ENCODE measurements at places on chromosomes 5 and 9.

- no peak for DNase-seq
These were observed 126.9 kb downstream of the SPOCK1 start for GRCh38 chr5:137372016-137372772.

- no peak for DNase-seq
These were observed 10.7 kb downstream of the OR1L8 start for GRCh38 chr9:122572456-122572855.

GRCh38 chr5:14868771-14869170, 2.8 kb downstream of the ANKH start:
- DNase-seq: no peak

GRCh38 chr5:41954286-41954685, 29.2 kb downstream of the FBXO4 start:
- no peak for DNase-seq

DNA sequence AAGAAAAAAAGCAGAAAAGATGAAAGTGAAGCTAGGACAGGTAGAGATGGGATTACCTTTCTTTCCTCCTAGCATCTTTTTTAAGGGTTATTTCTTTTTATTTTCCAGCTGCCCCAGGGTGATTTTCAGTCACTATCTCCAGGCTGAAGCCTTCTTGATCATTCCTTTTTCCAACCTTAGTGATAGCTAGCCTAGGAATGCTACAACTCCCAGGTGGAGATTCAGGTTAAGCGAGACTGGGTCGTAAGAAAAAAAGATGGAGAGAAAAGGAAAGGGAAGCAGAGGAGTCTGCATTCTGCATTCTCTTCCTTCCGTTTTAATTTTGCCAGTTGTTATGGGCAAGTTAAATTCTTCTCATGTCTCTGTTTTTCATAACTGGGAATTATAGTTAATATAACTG, 36.7 kb upstream of the RIC1 start:
- DNase-seq: no peak

DNA sequence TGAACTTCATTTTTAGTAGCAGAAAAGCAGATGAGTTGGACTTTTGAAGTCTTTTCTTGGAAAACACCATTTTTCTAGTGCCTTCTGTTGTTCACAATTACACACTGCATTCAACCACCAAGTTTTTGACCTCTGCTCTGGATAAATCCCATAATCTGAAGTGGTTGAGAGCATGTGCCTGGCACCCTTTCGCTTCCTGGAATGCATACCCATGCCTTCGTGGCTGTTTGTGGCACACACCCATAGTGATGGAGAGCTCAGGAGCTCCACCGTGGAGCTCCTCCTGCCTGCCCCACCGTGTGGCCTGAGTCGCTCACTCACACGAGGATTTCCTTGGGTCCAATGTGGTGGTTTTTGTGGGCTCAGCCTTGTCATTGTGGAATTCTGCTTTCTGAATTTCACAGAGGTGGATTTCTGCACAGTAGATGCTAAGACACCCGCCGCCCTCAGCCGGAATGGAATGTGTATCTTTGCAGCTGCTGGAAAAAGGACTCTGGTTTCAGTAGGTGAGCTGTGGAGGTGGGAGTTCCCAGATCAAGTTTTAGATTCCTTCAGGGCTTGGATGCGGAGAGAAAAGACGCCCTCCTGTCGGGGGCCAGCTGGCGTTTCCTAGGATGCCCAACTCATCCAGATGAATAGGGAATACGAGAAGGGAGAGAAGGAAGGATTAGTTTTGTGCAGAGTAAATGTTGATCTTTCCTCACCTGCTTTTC, 500.4 kb downstream of the IRX1 start:
- no peak for DNase-seq

DNA sequence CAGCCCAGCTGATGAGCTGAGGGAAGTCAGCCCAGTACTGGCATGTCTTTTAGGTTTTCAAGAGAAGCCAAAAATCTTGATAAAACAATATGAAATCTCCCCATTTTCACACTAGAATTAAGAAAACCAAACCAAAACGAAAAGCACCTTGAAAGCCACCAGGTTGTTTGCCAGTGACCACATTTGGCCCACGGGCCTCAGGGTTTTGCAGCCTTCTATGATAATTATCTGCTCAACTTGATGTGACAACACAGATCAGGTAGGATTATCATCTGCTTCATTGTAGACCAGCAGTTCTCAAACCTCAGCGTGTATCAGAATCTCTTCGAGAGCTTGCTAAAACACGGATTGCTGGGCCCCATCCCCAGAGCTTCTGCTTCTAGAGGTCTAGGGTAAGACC, 101.4 kb downstream of the GALNT10 start:
- DNase-seq: no peak

GRCh38 chr9:133161547-133161950, 2.2 kb downstream of the GBGT1 start:
- no peak for DNase-seq

DNA sequence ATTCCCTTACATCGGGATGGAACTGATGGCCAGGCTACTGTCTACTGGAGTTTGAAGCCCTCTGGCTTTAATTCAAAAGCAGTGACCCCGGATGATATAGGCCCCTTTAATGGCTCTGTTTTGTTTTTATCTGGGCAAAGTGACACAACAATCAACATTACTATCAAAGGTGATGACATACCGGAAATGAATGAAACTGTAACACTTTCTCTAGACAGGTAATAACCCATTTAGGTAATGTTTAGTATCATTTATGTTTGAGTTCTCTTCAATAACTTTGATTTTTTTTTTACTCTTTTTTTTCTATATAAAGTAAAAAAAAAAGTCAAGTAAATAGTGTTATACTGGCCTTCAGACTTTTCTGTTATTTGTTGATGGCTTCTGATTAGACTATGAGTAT, 79.1 kb downstream of the ADGRV1 start:
- no peak for DNase-seq

DNA sequence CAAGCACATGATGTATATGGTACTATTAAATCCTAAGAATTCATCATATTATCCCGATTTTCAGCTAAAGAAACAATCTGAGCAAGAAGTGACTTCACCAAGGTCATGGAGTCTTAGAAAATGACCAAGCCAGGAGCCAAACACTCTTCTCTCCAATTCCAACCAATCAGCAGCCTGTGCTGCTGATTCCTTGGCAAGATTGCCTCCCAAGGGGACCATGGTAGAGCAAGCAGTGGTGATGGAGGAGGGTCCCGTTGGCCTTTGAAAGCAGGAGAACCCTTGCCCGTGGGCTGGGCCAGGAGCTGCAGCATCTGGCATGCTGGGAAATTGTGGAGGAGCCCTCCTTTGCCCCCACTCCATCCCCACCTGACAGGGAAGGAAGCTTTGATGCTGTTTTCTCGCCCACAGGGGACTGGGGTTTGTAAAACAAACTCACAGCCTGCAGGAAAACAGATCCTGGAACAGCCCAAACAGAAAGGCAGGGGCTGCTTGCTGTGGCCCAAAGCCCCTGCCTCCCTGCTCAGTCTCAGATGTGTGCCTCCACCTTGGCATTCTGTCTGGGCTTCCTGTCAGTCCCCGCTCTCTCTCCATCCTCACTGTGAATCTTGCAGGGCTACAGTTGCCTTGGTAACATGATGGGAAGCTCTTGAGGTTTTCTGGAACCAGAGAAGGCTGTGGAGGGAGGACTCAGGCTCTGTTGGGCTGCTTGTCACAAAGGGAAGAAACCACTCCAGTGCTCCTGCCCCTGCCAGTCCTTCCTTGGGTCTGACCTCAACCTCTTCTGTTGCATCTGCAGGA, 70.8 kb upstream of the HSPA9 start:
- DNase-seq: no peak

DNA sequence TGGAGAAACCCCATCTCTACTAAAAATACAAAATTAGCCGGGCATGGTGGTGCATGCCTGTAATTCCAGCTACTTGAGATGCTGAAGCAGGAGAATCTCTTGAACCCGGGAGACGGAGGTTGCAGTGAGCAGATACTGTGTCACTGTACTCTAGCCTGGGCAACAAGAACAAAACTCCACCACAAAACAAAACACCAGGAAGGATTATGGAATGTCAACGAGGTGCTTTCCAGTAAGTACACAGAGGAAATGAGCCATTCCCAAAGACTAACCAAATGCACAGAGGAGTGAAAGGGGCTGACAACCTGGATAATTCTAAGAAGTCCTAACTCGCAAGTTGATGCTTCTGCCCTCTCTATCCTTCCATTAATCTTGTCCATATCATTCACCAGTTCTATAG, 126.1 kb upstream of the RETREG1 start:
- no peak for DNase-seq

DNA sequence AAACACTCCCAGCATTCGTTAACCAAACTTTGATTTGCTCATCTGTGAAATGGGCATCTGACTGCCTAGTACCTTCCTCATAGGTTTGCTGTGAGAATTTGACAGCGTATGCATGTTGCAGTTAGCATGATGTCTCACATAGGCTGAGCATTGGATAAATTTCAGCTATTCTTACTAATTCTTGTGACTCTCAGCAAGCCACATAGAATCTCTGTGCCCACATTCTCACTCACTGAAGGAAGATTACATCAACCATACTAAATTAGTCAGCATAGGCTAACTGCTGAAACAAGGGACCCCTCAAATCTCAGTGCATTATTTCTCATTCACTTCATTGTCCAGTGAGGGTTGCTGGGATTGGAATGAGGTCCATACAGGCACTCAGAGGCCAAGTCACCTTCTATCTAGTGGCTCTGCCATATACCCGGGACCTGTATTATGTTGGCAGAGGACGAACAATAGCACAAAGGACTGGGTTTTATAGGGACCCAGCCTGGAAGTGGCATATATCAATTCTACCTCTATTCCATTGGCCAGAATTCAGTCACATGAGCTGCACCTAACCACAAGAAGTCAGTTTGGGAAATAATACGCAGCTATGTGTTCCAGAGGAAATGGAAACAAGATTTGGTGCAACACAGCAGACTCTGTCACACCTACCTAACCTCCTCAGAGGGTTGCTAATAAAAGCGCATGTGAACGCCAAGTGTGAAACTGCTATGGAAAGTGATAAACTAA, 4.2 kb upstream of the PTGER4 start:
- no peak for DNase-seq

- DNase-seq: no peak
These were observed 887 bp upstream of the MAP3K1 start for GRCh38 chr5:56814361-56814962.

GRCh38 chr5:147561435-147561834, 51.6 kb upstream of the DPYSL3 start:
- no peak for DNase-seq

- DNase-seq: no peak
These were observed 929 bp downstream of the SH3PXD2B start for GRCh38 chr5:172453206-172453985.

- no peak for DNase-seq
These were observed 12.2 kb upstream of the GPR151 start for GRCh38 chr5:146528236-146528635.

DNA sequence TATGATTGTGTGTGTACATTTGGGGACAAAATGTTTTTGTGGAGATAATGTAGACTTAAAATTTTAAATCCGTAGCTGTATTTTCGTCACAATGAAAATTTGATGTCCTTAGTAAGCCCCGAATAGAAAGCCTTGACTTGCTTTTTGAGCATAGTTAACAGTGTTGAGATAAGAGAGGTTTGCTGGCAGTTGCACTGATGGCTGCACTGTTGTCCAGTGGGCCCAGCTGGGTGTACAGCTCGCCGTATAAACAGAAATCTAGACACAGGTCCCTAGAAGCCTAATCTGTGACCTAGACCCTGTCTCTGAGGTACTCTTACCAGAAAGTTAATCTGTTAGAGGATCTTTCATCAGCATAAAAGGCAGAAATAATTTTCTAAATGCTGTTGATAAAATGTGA, 271.3 kb upstream of the DMRT1 start:
- DNase-seq: no peak

DNA sequence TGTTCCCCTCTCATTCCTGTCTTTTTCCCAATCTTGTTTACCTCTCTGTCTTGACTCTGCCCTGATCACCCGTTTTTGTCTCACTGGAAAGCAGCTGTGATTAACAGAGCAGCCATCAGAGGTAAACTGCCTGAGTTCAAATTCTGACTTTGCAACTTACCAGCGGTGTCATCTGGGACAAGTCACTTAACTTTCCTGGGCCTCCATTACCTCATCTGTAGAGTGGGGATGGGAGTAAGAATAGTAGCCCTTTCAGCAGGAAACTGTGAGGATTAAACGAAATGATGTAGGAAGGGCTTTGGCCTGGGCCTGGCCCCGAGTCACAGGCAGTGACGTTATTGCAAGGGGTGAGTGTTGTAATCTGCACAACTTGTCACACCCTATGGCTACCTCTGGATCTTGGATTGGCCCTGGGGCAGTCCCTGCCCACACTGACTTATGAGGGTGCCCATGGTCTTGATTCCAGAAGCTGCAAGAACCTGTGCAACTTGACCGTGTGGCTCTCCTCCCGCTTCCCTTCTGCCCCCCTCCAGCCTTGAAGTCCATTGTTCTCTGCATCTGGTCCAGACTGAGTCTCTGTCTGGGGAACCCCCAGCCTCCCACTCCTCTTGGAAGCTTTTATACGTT, 657 bp upstream of the PCDH12 start:
- DNase-seq: no peak

GRCh38 chr5:145471831-145472612, 363.1 kb downstream of the PRELID2 start:
- DNase-seq: no peak

GRCh38 chr5:102975457-102976182, 144.3 kb downstream of the GIN1 start:
- DNase-seq: no peak

GRCh38 chr5:58239731-58240130, 220.2 kb downstream of the PLK2 start:
- no peak for DNase-seq

DNA sequence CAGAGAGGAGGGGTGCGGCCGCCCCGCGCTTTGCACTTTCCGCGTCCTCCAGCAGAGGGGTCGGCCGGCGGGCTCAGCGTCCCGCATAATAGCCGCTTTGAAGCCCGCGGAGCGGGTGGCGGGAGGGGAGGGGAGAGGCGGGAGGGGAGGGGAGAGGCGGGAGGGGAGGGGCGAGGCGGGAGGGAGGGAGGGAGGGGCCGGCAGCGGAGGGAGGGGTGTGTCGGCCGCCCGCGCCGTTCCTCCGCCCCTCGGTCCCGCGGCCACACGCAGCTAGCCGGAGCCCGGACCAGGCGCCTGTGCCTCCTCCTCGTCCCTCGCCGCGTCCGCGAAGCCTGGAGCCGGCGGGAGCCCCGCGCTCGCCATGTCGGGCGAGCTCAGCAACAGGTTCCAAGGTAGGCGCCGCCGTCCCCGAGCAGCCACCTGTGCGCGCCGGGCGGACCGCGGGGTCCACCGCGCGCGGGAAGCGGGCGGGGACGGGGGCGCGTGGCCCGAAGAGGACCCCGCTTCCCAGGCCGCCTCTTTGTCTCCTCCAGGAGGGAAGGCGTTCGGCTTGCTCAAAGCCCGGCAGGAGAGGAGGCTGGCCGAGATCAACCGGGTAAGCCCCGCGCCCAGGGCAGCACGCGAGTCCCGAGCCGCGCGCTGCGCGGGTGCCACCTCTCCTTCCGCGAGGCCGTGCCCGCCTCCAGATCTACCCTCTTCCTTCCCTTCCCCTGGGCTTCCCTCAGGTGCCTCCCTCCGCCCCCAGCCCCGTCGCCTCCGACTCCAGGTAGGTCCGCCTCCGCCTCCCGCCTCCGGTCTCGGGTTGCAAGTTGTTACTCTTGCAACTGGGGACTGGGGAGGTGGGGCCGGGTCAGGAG, at the start of gene AIF1L:
TSS of gene AIF1L (plus strand) at position 263 of the 857 bp plus-strand sequence. CDS start at position 362, 99 bp downstream.
- no peak for DNase-seq

- DNase-seq: no peak
These were observed 199.1 kb upstream of the ZNF618 start for GRCh38 chr9:113677057-113677456.

- DNase-seq: no peak
These were observed 289.2 kb upstream of the PTGER4 start for GRCh38 chr5:40390281-40391149.

Data from stimulated activated CD4-positive, alpha-beta T cell treated with anti-CD3 and anti-CD28 coated beads, Interleukin-1b, Interleukin-23, amount 100 ng/mL, for 1 hour (primary cell).